ENCODE measurements at places on chromosomes 2 and 18.

- peak; percentile 60 for DNase-seq
Measured at GRCh38 chr2:10297959-10298531, 4.7 kb upstream of the HPCAL1 start.

DNA sequence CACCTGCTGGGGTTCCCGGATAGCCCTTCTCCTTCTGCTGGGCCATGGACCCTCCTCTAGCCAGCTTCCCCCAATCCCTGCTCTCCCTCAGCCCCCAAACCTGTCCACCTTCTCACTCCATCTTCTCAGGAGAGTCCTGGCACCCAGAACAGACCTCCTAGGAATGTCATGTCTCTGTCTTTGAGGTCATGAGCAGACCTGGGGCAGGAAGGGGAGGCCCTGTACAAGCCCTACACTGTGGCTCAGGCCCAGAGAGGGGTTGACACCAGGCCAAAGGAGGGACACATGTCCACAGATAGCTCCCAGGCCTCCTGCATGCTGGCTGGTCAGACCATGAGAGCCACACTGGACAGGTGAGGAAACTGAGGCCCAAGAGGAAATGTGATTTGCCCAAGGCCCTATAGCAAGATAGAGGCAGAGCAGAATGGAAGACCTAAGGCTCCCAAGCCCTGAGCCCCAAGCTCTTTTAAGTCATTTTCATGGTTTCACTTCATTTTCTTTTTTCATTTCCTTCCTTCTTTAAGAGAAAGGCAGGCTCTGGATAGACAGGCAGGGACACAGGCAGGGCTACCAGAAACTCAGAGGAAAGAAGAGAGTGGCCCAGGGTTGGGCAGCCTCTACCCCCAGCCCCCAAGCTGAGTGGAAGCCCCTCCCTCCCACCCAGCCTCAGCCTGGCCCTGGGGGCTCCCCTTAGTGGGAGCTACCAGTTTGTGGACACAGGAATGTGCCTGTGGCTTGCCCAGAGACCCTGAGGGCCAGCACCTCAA lies 159.7 kb downstream of the SMAD7 start:
- no peak for DNase-seq

DNA sequence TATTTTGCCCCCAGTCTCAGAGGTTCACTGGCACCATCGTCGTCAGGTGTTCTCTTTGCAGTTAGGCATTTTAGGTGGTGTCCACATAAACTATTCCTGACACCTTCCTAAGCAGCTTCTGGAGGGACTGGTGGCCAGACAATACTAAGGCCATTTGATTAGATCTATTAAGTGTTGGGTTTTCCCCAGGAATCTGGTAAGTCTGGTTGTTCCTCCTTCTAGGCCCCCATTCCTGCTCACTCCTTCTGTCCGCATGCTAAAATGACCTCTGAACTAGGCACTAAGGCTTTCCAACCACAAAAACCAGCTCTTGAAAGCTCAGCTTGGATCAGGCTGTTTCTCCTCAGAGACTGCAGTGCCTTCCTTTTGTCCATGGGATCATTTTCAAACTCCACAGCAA lies 100.7 kb downstream of the MGAT5 start:
- DNase-seq, result no peak

- DNase-seq, result no peak
Measured at GRCh38 chr2:143852759-143853158, 667.2 kb downstream of the ZEB2 start.

GRCh38 chr2:203732092-203732952 lies 25.9 kb downstream of the CD28 start:
- DNase-seq, result no peak

- peak; percentile 31 for DNase-seq
Measured at GRCh38 chr2:18178736-18179349, 300.4 kb downstream of the KCNS3 start.

DNA sequence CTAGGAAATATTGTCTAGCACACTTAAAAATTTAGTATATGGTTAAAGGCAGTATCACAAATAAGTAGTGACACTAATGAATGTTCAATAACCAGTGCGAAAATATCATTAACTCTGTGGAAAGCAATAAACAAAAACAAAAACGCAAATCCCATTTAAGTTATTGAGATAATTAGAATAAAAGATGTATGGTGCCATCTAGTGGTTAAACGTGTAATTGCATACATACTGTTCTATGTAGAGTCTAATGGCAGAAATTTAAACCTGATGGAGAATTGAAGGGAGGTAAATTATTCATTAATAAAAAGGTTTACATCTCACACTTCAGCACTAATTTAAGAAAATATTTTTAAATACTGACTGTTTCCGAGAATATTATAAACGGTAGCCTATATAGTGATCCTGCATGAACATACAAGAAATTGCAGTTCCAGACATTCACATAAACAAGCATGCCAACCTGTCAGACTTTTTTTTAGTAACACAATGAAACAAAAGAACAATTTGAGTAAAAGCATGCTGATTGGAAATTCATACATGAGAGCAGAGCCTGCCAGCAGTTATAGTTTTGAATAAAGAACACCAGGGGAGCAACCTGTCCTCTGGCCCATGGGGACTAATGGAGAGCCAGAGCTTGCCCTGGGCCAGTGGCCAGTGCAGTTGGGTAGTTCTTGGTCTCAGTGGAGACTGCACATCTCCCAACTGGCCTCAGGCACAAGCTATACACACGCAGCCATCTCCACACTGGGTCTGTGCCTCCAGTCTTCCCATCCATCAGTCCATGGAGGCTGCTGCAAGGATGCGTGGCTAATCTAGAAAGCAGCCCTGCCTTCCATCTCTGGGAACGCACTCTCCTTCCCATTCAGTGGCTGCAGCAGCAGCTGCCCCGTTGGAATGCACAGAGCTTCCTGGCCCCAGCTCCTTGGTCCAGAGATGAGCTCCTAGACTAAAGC lies 28.0 kb downstream of the GCG start:
- no peak for DNase-seq

GRCh38 chr2:147389218-147389617 lies 455.6 kb upstream of the ACVR2A start:
- DNase-seq, result no peak

GRCh38 chr2:235199128-235199527 lies 247.3 kb downstream of the SH3BP4 start:
- DNase-seq, result no peak

- no peak for DNase-seq
Measured at GRCh38 chr18:2715990-2716389, 60.5 kb downstream of the SMCHD1 start.

Data from amniotic stem cell (primary cell).